Stimulated activated CD4-positive, alpha-beta T cell treated with anti-CD3 and anti-CD28 coated beads, Interleukin-2, amount 100 ng/mL, for 4 hours (primary cell): ENCODE measurements at places on chromosomes 5 and 9.

- no peak for DNase-seq
These were observed 95.4 kb downstream of the OTULIN start for GRCh38 chr5:14759744-14760547.

- no peak for DNase-seq
These were observed 1.2 kb upstream of the PAPPA start for GRCh38 chr9:116152390-116152789.

DNA sequence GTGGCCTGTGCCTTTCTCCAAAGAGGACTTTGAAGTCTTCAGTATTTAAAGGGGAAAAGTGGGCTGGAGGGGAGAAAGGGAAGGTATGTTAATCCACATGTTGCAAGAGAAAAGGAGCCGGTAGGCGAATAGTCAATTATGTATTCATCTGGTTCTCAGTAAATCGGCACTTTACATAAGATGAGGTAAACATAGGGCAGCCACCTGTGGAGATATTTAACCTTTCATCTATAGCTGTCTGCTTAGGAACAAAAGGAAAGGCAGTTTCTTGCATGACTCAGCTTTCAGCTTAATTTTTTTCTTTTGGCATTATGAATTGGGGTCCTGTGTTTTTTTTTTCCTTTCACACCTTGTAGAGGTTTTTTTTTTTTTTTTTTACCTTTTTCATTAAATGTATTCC, 42.2 kb downstream of the FGD3 start:
- no peak for DNase-seq

DNA sequence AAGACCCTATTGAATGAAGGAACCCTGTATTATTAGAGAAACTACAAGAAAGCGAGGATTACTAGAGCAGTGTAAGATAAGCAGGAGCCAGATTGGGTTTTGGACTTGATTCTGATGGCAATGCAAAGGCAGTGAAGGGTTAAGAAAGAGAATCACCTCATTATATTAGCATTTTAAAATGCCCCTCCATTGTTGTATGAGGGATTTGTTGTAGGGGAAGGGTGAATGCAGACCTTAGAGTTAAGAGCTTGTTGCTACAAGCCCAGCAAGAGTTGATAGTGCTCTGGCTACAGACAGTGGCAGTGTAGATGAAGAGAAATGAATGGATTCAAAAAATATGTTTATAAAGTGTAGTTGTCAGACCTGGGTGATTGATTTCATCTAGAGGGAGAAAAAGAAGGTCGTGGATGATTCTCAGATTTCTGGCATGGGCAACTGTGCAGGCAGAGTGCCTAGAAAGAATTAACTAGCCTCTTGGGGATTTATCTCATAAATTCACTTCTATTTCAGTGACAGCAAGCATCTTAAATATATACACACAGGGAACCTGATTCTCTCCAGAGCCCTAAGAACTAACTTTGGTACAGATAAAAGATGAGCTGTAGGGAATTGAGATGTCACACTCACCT, 344.8 kb downstream of the ARRDC3 start:
- DNase-seq, result no peak

DNA sequence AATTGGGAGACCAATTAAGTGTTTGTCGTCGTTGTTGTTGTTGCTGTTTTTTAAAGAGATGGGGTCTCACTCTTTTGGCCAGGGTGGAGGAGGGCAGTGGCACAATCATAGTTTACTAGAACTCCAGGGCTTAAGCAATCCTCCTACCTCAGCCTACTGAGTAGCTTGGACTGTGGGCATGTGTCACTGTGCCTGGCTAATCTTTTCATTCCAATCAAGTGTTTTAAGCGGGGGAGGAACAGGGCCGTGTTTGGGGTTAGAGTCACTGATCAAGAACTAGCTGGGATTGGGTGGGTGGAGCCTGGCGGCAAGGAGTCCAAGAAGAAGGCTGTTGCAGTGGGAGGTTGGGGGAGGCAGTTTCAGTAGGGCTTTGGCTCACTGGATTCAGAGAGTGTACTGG, 13.8 kb downstream of the SNX30 start:
- no peak for DNase-seq

DNA sequence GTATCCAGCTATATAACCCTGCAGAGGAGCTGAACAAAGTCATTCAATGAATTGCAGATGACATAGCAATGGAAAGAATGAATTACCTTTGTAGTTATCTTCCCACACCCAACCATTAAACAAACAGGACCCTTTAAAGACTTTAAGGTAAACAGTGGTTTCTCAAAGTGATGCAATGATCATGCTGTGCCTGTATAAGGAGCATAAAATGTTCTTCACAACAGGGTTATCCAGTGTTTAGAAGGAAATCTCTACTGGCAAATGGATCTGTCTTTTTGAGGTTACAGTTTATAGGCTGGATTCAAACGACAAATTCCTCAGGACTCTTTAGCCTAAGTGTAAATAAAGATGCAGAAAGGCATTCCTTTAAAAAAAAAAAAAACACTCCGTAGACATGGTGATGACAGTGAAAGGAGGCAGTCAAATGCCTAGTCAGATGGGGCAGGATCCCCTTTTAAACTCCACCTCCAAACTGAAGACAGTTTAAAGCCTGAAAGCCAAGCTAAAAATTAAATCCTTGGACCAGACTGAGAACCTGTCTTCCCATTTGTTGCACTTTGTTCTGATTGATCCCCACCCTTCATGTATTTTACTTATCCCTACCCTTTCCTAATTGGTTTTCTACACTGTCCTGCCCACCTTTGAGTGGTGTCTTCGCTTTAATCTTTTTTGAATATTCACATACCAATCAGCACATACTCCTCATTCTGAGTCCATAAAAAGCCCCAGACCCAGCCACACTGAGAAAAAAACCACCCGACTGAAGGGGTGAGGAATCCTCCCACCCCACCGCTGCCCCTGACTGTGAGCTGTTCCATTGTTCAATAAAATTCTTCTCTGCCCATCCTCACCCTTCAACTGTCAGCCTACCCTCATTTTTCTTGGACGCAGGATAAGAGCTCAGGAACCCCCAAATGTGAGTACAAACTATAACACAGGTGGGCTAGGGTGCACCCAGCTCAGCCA, 761.3 kb upstream of the DMAC1 start:
- no peak for DNase-seq

- DNase-seq, result no peak
These were observed 809 bp downstream of the PCDHGA9 start for GRCh38 chr5:141403387-141403786.

DNA sequence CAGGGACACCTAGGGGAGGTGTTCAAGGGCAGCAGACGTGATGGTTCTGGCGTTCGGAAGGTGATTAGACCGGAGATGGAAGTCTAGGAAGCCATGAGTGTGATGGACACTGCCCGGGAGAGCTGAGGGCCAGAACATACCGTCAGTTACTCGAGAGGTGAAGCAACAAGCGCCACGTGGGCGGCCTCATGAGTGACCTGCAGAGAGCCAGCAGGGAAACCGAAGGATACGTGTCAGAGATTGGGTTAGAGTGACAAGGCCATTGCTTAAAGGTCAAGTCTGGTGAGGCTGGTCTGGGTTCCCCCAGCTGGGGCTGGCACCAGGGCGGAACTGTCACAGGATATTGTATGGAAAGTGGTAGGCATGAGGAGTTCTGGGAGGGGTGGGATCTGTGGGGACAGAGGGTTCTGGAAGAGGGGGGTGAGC, 60.0 kb downstream of the C9orf50 start:
- DNase-seq, result no peak
